Stimulated activated CD4-positive, alpha-beta T cell treated with anti-CD3 and anti-CD28 coated beads, TNF-alpha, amount 100 ng/mL, for 4 hours (primary cell): ENCODE measurements at places on chromosomes 7 and 10.

DNA sequence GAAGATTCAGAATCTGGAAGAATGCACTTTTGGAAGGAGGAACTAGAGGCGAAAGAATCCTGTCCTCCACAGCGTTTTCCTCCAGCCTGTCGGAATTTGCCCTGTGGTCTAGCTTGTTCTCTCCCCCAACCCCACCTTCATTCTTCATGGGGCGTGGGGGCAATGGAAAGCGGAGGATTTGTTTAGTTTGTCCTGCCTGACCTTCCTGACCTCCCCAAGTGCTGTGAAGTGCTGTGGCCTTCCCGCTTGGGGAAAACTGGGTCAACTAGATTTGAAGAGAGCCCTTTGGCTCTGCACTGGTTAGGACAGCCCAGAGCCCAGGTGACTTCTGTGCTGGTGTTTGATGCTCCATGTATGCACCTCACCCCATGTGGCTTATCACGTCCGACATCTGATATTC, 49.1 kb downstream of the GATA3 start:
- no peak for DNase-seq

- no peak for DNase-seq
These were observed 45.0 kb downstream of the ARMH3 start for GRCh38 chr10:102010961-102011360.

DNA sequence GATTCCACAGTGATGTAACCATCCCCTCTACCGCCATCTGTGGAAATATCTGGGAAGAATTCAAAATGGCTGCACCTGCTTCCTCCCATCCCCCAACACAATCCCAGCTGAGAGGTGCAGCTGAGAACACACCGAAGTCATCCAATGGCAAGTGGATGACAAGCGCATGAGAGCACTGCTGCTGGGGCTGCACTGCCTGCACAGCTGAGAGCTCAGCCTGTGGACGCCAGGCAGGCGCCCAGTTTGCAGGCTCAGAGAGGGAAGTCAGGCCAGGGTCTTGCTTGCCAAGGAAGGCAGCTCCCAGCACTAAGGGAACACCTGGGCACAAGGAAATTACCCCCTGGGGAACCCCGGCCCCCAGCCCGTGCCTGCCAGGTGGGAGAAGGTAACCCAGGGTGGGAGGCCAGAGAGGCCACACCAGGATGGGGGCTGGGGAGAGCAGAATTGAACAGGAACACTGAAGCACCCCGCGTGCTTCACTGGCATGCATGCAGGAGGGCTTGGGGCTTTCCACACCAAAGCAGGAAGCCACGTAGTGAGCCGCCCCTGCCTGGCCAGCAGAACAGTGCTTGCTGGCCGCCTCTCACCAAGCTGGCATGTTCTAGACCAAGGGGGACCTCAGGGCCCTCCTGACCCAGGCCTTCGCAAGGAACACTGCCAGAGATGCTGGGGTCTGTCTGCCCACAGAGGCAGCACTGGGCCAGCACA, 46.2 kb downstream of the FAM53B start:
- no peak for DNase-seq

- DNase-seq: no peak
These were observed 78.2 kb downstream of the MYL10 start for GRCh38 chr7:101550641-101551541.

DNA sequence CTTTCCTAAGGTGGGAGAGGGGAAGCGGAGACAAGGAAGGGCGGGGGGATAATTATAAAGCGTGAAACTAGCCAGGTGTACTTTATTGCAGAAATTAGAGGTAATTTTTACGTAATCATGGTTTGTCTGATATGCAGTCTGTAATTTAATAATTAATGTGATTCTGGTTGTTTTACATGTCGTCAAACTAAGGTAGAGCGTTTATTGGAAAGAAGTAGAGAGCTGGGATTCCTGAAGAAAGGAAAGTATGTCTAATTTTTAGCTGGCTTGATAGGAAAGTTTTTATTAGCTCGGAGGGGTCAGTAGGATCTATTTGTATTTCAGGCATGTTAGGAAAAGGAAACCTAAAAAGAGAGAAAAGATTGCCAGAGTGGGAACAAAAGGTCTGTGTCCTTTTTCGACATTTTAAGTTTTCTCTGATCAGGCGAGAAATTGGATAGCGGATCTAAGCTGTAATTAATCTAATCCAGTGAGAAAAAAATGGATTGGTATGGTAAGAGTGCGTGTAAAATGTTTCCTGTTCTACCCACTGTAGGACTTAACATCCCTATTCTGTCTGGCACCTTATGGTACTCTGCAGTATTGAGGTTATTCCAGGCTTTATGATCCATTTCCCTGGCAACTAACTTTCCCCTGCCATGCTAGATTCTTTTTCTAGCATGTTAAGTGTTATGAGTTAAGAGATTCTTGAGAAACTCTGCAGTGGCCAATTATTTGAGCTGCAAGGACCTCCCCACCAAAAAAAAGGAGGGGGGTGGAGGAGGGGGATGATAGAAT, 1.4 kb downstream of the CELF2 start:
- DNase-seq: no peak

DNA sequence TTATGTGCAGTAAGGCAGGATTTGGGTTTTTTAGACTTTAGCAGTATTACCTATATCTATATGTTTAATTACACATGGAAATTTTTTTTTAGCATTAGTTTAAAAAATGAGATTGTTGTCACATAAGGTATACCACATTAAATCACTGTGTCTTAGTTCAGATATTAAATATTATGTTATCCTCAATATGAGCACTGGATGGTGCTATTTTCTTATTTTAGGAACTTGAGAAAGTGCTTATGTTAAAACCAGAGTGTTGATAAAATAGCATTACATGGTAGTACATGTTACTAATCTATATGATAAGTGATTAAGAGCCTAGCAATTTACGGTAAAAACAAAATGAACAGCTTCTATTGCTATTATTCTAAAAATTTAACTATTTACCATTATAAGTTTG, 28.8 kb downstream of the MIOS start:
- DNase-seq: no peak

DNA sequence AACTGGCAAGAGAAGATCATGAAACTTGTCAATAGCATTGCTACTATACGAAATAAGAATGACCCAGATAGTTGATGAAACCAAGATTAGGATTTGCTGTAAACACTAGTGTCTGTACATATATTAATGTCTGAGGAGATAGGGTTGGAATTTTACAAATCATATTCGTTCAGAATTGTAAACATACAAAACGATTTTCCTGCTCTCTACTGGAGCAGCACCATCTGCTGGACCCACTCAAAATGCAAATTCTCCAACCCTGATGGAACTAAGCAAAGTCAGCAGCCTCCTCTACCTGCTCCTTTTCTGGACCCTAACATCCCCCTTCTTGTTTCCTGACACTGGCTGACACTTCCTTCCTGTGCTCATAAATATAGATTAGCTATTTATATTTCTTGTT, 29.4 kb upstream of the SGMS1 start:
- no peak for DNase-seq

DNA sequence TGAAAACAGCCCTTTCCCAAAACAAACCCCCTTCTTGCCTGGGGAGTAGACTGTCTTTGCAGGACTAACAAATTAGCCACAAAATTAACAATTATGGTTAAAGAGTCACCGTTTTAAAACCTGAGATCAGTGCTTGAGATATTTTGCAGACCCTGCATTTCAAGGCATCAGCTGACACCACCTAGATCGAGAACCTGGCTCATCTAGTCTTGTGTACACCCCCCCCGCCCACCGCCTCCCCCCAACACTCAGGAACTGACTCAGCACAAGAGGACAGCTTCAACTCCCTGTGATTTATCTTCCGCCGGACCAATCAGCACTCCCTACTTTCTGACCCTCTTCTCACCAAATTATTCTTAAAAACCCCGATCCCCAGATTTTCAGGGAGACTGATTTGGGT, 737.1 kb downstream of the PHTF2 start:
- no peak for DNase-seq

DNA sequence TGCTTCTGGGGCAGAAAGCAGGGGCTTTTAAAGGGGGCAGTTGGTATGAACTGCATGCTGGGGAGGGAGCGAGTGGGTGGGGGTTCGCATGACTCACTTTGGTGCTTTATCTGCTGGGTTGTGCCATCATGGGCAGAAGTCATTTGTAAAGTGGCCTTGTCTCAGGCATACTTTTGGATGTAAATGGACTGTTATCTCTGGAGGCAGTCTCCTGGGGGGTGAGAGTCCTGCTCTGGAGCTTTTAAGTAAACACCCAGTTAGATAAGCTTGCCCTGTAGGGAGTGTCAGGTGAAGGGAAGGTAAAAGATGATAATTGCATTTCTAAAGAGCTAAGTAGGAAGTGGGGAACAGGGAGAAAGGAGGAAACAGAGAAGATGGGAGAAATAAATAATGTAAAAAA, 1.6 kb upstream of the GSTO1 start:
- DNase-seq: no peak

DNA sequence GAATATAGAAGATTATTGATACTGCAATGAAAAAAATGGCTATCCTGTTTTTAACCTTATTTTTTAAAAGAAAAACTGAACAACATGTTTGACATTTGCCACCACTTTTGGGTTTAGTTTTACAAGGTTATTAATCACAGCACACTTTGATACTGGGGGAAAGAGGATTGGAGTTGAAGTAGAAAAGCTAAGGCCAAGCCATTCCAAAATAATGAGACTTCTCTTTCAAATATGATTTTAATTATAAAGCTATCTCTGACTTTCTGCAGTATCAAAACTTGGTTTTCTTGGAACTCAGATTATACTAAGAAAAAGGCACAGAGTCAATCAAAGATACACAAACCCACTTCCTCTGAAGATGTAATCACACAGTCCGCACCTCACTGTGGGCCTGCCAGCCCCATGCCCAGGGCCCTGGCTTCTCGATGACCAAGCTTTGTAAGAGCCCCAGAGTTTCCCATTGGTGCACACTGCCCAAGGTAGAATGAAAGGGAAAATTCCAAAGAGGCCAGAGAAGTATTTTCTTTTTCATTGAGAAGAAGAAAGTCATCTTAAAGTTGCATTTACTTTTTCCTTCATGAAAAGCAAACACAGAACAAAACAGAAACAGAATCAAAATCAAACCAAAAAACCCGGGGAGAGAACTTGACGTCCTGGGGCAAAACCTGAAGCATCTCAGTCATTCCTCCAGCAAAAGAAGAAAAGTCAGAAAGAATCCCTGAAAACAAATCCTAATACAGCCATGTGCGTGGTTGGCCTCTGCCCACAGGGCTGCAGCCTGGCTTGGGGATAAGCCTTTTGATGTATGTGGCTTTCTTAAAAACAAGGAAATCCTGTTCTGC, 187.7 kb upstream of the KLF6 start:
- no peak for DNase-seq
